ENCODE measurements at places on chromosomes 4 and X. TPM values are rescaled to one million over a fixed set of nuclear protein-coding genes. Genes with fewer than 3 reads are reported as not detected.

ARHGAP36 gene
- not detected for total RNA-seq

TMEM187 gene
- total RNA-seq: 5.5 TPM

SMIM10L2A gene
- total RNA-seq: 0.53 TPM

PITX2 gene
- total RNA-seq: not detected

FMR1 gene
- 105 TPM for total RNA-seq

- H3K27me3 ChIP-seq: no peaks in the 10 kb centered on the region
- no peak overlapping the region for H3K4me3 ChIP-seq
- H3K36me3 ChIP-seq: no peaks in the 10 kb centered on the region
- no peaks in the 10 kb centered on the region for H3K4me1 ChIP-seq
- no peak for DNase-seq
- no peak overlapping the region for H3K27ac ChIP-seq
Measured at GRCh38 chrX:50635817-50636365, 165.3 kb upstream of the DGKK start.

- no peak overlapping the region for H3K4me3 ChIP-seq
- no peak overlapping the region for H3K27ac ChIP-seq
- DNase-seq: no peak
- H3K36me3 ChIP-seq: peaks cover 65% of the 10 kb centered on the region
- H3K4me1 ChIP-seq: no peaks in the 10 kb centered on the region
- no peaks in the 10 kb centered on the region for H3K27me3 ChIP-seq
Measured at GRCh38 chr4:75924309-75924827, 16.4 kb downstream of the NAAA start.

- no peak overlapping the region for H3K4me3 ChIP-seq
- H3K27ac ChIP-seq: no peak overlapping the region
- no peaks in the 10 kb centered on the region for H3K27me3 ChIP-seq
- H3K36me3 ChIP-seq: no peaks in the 10 kb centered on the region
Measured at GRCh38 chrX:16603822-16604221, 46.1 kb upstream of the S100G start.

- H3K36me3 ChIP-seq: no peaks in the 10 kb centered on the region
- no peak overlapping the region for H3K4me3 ChIP-seq
- DNase-seq: no peak
- H3K27me3 ChIP-seq: no peaks in the 10 kb centered on the region
Measured at GRCh38 chr4:158841540-158841939, 72.7 kb downstream of the FNIP2 start.

DNA sequence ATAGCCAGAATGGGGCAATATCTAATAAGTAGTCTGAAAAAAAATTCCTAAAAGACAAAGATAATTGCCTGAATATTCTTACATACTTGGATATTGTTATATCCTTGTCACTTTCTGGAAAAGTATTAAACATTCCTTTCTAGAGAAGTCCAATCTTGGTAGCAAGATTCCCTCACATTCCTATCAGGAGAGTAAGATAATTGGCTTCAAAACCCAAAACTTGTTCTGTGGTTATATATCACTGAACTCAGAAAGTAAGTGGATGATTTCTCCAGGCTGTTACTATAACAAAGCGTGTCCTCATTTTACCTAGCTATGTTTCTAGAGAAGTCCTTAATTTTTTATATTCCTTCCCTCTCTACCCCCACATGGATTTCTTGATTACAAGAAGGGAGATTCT lies 46.0 kb upstream of the TEX13A start:
- DNase-seq: no peak
- no peak overlapping the region for H3K4me3 ChIP-seq
- no peaks in the 10 kb centered on the region for H3K36me3 ChIP-seq
- no peak overlapping the region for H3K27ac ChIP-seq
- H3K27me3 ChIP-seq: no peaks in the 10 kb centered on the region
- H3K4me1 ChIP-seq: no peaks in the 10 kb centered on the region

- no peak overlapping the region for H3K4me3 ChIP-seq
- H3K4me1 ChIP-seq: no peaks in the 10 kb centered on the region
- H3K27me3 ChIP-seq: no peaks in the 10 kb centered on the region
- no peak overlapping the region for H3K27ac ChIP-seq
- DNase-seq: no peak
- peaks cover 31% of the 10 kb centered on the region for H3K36me3 ChIP-seq
Measured at GRCh38 chr4:168411318-168412150, 68.8 kb downstream of the DDX60L start.

GRCh38 chr4:103012551-103012950 lies 7.0 kb downstream of the SLC9B1 start:
- no peaks in the 10 kb centered on the region for H3K4me1 ChIP-seq
- no peak for DNase-seq
- H3K36me3 ChIP-seq: no peaks in the 10 kb centered on the region
- no peaks in the 10 kb centered on the region for H3K27me3 ChIP-seq
- no peak overlapping the region for H3K4me3 ChIP-seq

DNA sequence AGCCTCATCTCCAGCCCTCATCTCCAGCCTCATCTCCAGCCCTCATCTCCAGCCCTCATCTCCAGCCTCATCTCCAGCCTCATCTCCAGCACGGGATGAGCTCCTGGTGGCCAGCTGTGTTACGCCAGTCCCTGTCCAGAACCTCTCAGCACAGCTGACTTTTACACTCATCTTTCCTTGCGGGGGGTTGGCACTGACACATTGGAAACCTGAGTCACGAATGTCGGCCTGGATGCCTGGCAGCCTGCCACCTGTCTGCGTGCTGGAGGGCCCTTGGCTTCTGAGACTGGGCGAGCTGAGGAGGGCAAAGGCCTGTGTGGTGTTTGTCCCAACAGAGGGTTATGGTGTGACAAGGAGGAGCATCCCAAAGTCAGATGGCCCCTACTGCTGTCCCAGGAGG lies 66.1 kb upstream of the HGFAC start:
- DNase-seq: no peak
- H3K27ac ChIP-seq: no peak overlapping the region
- no peaks in the 10 kb centered on the region for H3K27me3 ChIP-seq

- H3K4me3 ChIP-seq: no peak within 1 kb of the TSS
- no peaks in the 10 kb centered on the region for H3K27me3 ChIP-seq
- no peaks in the 10 kb centered on the region for H3K36me3 ChIP-seq
- no peak for DNase-seq
Measured at GRCh38 chrX:30241724-30242415, at the start of gene MAGEB4. MAGEB4 (plus strand) TSS chrX:30242000; CDS start chrX:30242136, 136 bp downstream.

GRCh38 chr4:155962767-155963166 lies 9.1 kb upstream of the CTSO start:
- H3K4me1 ChIP-seq: no peaks in the 10 kb centered on the region
- no peak overlapping the region for H3K27ac ChIP-seq

- no peak overlapping the region for H3K4me3 ChIP-seq
- H3K27ac ChIP-seq: no peak overlapping the region
- no peaks in the 10 kb centered on the region for H3K36me3 ChIP-seq
- H3K27me3 ChIP-seq: no peaks in the 10 kb centered on the region
- H3K4me1 ChIP-seq: no peaks in the 10 kb centered on the region
Measured at GRCh38 chrX:63747331-63747730, 37.7 kb downstream of the ARHGEF9 start.

DNA sequence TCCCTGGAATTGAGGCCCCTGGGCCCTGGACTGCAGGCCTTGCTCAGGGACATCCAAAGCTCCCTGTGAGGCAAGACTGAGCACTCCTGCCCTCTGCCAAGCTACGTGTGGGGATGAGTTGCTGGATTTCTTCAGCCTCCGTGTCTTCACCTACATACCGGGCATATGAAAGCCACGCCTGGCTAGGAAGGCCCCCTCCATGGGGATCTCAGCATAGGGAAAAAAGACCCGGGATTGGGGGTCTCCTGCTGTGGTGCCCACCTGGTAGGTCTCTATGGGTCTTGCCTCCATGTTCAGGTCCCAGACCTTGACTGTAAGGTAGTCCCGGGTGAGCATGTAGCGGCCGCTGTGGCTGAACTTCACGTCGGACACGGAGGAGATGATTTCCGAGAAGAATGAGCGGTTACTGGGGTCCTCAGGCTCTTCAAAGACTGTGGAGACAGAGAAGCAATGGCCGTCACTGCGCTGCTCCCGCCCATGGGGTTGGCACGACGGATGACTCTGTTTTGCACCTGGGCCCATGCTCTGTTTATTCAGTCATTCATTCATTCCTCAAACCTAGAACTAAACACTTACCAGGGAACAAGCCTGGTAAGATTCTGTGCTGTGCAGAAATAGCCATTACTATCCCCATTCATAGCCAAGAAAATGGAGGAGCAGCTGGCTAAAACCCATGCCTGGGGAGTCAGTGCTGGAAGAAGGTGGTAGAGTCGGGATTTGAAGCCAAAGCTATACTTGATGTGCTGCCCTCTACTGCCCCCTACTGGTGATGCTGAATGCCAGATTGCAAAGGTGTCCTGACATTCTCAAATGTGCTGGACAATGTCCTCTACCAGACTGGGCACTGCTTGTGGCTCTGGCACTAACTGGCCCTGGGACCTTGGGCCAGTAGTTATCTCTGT lies 63.9 kb downstream of the WFS1 start:
- no peaks in the 10 kb centered on the region for H3K36me3 ChIP-seq
- no peak for DNase-seq
- H3K27me3 ChIP-seq: no peaks in the 10 kb centered on the region
- H3K4me3 ChIP-seq: no peak overlapping the region

DNA sequence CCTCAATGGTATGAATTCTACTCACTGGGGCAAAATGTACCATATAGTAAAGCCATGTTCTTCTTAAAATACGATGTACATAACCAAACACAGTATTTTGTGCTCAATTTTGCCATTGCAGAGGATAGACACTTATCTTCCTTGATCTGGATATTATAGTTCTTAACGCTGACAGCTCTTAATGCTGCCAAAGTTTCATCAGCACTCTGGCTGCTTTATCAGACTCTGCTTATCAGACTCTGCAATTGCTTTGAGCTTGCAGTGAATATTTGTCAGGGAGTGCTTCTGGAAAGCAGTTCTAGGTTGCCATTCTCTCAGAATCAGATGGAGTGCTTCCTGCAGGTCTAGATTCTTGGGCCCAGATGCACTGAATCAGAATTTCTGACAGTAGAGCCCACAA lies 863.1 kb downstream of the CCSER1 start:
- H3K4me3 ChIP-seq: no peak overlapping the region
- no peak for DNase-seq
- no peaks in the 10 kb centered on the region for H3K4me1 ChIP-seq
- no peaks in the 10 kb centered on the region for H3K27me3 ChIP-seq
- no peak overlapping the region for H3K27ac ChIP-seq
- H3K36me3 ChIP-seq: no peaks in the 10 kb centered on the region

Data from B cell (primary cell).